Activated naive CD8-positive, alpha-beta T cell treated with anti-CD3 and anti-CD28 coated beads for 36 hours (primary cell): ENCODE measurements at places on chromosomes 3 and 15. TPM values are rescaled to one million over a fixed set of nuclear protein-coding genes. Genes with fewer than 3 reads are reported as not detected.
A peak's percentile ranks its signal among the peaks of the same experiment; 100 is the strongest.

DNA sequence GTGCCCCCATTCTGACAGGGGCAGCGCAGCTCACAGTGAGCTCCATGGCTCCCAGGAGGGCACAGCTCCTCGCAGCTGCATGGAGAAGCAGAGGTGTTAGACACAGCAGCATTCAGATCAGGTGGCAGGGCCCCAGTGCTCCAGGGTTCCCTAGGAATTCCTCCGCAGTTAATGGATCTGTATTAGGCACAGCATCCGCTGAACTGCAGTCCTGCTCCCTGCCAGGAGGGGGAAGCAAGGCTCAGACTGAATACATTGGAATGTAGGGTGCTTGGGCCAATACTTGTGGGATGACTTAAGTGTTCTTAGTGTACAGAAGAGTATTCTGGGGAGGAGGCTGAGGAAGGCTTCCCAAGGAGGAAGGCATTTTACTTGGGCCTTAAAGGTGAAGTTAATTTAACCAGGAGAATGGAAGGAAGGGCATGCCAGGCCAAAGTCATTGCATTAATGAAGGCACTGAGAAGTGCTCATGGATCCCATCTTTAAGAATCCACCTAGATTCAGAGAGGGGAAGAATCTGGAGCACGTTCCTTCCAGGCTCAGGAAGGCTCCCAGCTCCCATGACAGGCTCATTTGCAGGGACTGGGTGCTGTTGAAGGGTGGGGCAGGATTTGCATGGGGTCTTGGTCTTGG is 111.6 kb downstream of the RAB11A start:
- H3K36me3 ChIP-seq = no peaks in the 10 kb centered on the region
- no peak overlapping the region for H3K4me3 ChIP-seq
- DNase-seq = peak; percentile 11
- H3K4me1 ChIP-seq = no peaks in the 10 kb centered on the region

Gene FETUB
- not detected for total RNA-seq

Gene A4GNT
- not detected for total RNA-seq

GRCh38 chr3:142894493-142894892 is 5.6 kb upstream of the PCOLCE2 start:
- no peak for DNase-seq
- H3K27ac ChIP-seq = no peak overlapping the region
- H3K4me3 ChIP-seq = no peak overlapping the region
- H3K36me3 ChIP-seq = no peaks in the 10 kb centered on the region
- H3K4me1 ChIP-seq = peaks cover under 1% of the 10 kb centered on the region

DNA sequence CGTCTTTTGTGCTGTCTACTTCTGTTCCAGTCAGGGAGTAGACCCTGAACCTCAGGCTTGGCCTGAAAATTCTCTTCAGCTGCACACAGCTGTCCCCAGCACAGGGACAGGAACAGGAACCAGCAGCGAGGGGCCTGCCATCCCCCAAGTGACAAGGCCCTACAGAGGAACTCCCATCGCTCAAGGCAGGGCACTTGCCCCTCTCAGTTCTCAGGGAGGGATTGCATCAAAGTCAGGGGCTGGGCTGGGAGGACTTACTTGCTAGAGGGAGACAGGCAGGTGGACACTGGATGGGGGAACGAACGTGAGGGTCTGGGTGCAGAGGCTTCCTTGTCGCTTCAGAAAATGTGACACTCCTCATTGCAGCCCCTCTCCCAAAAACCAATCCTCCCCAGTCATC is 163.6 kb downstream of the CHSY1 start:
- H3K4me1 ChIP-seq = peaks cover 2% of the 10 kb centered on the region
- H3K36me3 ChIP-seq = no peaks in the 10 kb centered on the region
- H3K27ac ChIP-seq = no peak overlapping the region
- H3K4me3 ChIP-seq = no peak overlapping the region
- no peak for DNase-seq

DNA sequence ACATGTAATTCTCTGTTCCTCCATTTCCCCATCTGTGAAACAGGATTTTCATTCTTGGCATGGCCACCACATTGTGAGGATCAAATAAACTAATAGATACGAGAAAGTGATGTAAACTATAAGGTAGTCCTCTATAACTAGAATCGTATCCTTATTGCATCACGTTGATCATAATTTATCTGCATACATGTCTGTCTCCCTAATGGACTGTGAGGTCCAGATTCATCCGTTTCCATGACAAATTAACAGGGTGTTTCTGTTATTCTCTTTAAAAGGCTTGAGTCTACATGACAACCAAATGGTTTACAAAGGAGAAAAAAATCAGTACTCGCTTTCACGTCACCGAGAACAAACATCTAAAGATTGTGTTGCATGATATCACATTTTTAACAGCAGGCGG is 53.0 kb downstream of the SST start:
- peaks cover under 1% of the 10 kb centered on the region for H3K27me3 ChIP-seq
- DNase-seq = no peak
- H3K36me3 ChIP-seq = no peaks in the 10 kb centered on the region
- no peak overlapping the region for H3K27ac ChIP-seq
- no peak overlapping the region for H3K4me3 ChIP-seq

Gene APOD
- not detected for total RNA-seq
